ENCODE measurements at places on chromosomes 13 and 19.

- no peak for DNase-seq
Measured at GRCh38 chr19:5895890-5896289, 7.7 kb downstream of the NDUFA11 start.

GRCh38 chr19:38666663-38667511 is 19.4 kb downstream of the ACTN4 start:
- no peak for DNase-seq

DNA sequence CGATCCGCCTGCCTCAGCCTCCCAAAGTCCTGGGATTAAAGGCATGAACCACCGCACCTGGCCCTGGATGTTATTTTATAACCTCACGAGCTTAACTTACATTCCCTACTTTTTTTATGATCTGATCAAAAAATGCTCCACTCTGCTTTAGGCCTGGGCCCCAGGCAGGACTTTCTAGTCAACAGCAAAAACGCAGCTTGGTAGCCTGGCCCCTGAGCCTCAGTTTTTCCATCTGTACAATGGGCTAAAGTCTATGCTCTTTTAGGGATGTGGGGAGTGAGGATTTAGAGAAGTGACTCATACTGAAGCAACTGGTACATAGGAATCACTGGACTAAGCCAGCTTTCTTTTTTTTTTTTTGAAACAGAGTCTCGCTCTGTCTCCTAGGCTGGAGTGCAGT is 11.9 kb upstream of the PIK3R2 start:
- DNase-seq = no peak

DNA sequence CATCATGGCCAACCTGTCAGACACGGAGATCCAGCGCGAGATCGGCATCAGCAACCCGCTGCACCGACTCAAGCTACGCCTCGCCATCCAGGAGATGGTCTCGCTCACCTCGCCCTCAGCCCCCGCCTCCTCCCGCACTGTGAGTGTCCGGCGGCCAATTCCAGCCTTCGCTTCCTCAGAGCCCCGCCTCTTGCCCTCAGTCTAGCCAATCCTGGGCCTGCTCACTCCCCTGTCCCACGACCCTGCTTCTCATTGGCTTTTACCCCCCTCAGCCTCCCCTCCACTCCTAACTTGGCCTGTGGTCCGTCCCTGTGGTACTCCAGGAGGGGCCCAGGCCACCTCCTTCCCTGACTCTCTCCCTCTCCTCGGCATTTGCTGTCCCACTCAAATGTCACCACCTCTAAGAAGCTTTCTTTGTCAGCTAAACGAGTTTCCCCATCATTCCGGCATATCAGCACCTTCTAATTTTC is 12.3 kb downstream of the HRC start:
- DNase-seq = no peak

DNA sequence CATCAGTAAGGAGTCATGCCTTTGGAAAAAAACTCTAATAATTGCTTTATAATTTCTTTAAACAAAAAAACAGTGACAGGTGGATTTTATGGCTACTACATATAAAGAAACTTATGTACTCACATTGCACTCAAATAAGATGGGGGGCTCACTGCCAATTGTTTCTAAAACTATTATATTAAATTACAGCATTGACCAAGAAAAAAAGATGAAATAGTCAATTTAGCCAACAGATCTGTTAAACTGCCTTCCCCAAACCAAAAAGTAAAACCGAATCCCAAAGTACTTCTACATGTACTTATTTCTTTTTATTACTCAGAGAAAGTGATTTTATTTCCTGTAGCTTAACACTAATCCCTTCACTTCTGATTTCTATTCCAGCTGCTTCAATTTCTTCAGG is 716.8 kb upstream of the SLITRK5 start:
- no peak for DNase-seq

GRCh38 chr19:19486343-19487076 is 28.8 kb downstream of the TSSK6 start:
- no peak for DNase-seq

DNA sequence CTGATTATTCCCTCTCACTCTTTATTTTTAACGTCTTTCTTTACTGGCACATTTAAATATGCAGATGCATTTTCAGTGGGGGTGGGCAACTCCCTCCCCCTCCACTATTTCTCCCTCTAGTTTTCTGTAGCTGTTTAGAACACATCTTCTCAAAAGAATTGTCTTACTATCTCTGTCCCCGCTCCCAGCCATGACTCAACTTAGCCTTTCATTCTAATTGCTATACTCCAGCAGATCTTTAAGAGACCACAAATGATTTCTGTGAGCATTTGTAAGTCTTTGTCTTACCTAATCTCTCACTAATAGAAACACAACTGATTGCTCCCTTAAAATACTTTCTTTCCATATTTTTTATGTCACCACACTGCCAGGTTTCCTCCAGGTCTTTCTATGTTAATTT is 350.9 kb downstream of the SPRY2 start:
- no peak for DNase-seq

GRCh38 chr13:43193789-43194420 is 170.5 kb downstream of the DNAJC15 start:
- no peak for DNase-seq

GRCh38 chr13:51026016-51026415 is 85.1 kb downstream of the C13orf42 start:
- DNase-seq = no peak

DNA sequence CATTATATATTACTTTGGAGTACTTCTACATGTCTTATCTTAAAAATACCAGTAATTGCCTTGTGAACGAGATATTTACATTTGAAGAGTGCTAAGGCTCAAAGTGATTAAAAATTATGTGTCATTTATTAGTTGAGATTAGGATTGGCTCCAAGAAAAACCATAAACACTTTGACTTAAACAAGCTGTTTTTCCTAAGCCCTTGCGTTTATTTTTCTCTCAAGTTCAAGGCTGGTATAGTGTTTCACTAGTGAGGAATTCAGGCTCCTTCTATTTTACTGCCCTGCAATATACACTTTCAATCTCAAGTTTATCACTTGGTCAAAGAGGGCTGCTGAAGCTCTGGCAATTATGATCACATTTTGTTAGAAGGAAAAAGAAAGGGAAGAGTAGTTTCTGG is 49.9 kb downstream of the UFM1 start:
- DNase-seq = no peak

DNA sequence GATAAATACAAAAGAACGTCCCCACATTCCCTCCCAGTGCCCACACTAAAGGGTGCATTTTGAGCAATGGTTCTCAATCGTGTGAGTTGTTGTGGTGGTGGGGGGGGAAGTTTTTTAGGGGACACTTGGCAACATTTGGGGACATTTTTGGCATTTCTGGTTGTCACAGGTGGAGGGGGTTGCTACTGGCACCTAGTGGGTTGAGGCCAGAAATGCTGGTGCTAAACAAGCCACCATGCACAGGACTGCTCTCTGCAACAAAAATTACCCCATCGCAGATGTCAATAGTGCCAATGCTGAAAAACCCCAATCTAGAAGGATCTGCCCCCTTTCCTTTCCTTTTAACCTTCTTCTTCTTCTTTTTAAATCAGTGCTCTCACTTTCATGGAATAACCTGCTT is 453.3 kb downstream of the TSHZ3 start:
- DNase-seq = no peak

- DNase-seq = no peak
Measured at GRCh38 chr13:103437651-103438050, 371.4 kb upstream of the SLC10A2 start.

DNA sequence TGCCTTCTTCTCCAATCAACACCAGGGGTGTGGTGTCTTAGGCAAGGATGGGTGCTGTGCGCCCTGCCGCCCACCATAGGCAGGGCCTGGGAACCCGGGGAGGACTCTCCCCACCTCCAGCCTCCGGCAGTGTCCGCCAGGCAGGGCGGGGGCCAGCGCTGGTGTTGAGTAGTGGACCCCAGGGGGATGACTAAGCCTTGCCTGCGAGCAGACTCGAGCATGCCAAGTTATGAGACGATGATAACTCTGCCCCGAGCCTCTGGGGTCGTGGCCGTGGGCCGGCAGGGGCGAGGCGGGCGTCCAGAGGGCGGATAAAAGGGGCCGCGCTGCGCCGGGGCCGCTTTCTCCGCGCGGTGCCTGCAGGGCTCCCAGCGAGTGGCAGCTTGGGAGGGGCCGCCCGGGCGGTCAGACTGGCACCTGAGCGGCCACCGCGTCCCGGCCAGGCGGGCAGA is at the start of gene MEDAG:
TSS of gene MEDAG (plus strand) at position 340 of the 452 bp plus-strand sequence. CDS start 245 bp downstream, outside the sequence.
- DNase-seq = no peak

- DNase-seq = no peak
Measured at GRCh38 chr19:32594021-32594420, 13.0 kb downstream of the PDCD5 start.

DNA sequence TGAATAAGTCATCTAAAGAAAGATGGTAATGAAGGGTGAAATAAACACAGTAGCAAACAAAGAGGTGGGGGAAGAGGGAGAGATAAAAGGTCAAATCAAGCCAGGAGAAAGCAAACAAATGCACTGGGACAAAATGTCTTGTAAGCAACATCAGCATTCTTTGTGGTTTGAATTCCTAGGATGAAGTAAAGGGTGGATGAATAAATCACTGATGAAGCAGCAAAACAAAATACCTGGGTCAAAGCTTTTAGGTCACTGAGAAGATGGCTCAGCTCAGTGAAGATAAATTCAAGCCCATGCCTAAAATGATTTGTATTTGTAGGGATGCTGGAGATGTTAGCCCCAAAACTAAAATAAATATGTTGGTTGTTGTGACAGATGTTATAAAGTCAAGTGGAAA is 86.5 kb upstream of the FBXL3 start:
- DNase-seq = no peak
